ENCODE measurements at places on chromosomes 7 and 10.

GRCh38 chr10:69928339-69928738 is 124.3 kb upstream of the MACROH2A2 start:
- DNase-seq = no peak

DNA sequence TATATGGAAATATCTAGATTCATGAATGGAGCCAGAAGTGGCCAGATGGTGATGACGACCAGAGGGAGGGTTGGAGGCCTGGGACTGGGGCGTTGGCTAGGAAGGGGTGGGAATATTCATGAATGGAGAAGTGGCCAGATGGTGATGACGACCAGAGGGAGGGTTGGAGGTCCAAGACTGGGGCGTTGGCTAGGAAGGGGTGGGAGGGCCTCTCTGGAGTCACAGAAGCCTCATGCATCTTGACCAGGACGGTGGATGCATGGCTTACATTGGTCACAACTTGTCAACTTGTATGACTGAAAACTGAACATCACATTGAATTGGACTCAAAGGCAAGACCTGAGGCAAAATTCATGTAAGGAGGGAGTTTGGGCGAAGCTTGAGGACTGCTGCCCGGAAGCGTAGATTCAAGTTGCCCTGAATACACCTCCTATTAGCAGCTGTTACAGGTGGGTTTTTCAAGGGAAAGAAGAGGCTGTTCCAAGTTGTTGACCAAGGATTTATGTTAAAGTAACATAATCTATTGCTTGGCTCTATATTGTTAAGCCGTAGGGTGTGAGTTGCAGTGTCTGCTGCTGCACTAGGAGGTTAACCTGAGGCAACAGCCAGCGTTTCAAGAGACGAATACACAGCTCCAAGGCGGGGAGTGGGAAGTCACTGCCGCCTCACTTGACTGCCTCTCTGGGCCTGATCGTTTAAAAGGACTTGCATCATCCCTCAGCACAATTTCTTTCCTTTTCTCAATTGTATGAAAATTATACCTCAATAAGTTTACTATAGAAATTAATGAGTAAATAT is 55.1 kb upstream of the FAM20C start:
- DNase-seq = no peak

DNA sequence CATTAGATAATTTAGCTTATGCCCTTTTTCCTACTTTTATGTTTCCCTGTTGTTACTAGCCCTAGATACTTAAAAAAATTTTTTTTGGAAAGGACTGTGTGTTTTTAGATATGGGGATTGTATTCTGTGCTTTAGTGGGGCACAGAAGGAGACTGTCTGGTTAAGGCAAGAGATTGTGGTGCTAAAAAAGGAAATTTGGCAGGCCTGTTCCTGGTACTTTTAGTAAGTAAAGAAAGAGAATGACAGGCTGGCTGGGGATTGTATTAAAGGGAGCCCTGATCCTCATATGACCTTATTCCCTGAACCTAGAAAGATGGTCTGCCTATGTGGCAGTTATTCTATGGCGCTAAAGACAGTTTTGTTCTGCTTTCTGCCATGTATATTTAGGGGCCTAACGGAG is 74.8 kb downstream of the AUTS2 start:
- no peak for DNase-seq

GRCh38 chr7:122736183-122736582 is 33.5 kb upstream of the RNF148 start:
- DNase-seq = no peak

DNA sequence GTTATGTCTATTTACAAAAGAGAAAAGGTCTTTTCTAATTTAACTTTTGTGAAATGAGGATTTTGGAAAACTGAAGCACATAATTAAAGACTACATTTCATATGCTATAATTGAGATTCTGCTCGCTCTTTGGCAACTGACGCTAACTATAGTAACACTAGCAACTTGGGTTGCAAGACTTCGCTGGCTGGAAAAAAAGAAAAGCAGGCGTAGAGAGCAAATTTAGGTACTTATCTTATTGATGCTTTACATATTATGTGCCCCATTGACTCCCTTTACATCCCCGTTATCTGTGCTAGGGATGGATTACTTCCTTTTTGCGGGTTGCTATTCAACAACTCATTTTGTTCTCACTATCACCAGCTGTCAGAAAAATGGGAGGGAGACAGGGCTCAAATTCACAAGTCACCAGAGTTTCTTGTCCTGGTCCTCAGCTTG is 10.5 kb downstream of the SEMA3C start:
- DNase-seq = no peak

All from femur (tissue), 1 donor.